Activated T-cell treated with anti-CD3 and anti-CD28 coated beads, Interleukin-2, amount 50 U/mL, for 24 hours (primary cell): ENCODE measurements at places on chromosomes 13 and 19.

- DNase-seq, result no peak
Measured at GRCh38 chr13:101640788-101641400, 188.4 kb downstream of the ITGBL1 start.

GRCh38 chr13:108755083-108755482, 125.7 kb downstream of the MYO16 start:
- DNase-seq, result no peak

DNA sequence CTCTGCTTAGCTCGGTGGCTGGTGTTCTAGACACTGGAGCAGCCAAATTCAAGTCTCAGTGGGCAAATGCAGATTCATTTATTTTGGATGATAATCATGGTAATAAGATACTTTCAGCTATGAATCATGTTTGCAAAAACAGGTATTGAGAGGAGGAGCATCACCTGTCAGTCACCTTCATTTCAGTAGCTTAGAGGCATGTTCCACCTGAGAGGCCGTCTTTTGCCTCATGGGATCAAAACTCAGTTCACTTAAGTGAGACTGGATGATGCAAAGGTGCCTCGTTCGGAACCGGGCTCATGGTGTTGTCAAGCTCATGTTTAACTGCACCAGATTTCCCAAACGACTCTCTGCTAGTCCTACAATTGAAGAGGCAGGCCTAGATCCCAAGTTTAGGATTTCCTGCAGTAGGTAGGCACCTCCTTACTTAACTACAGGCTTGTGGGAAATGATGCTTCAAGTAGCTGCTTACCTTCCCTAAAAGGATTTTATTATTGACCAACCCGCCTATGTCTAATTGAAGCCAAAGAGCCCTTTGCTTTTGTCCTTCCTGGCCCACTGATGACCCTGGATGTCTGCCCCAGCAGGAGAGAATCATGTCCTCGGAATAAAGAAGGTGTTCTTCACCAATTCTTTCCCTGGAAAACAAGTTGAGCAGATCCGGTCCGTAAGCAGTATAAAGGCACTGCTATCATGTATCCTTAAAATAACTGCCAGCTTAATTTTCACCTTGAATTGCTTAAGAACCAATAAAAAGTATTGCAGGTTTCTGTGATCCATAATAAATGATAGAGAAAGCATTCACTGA, 60.0 kb downstream of the ZAR1L start:
- no peak for DNase-seq

GRCh38 chr13:66840621-66841020, 389.5 kb downstream of the PCDH9 start:
- DNase-seq, result no peak
